Brain microvascular endothelial cell (primary cell): ENCODE measurements at places on chromosomes 4 and X.

DNA sequence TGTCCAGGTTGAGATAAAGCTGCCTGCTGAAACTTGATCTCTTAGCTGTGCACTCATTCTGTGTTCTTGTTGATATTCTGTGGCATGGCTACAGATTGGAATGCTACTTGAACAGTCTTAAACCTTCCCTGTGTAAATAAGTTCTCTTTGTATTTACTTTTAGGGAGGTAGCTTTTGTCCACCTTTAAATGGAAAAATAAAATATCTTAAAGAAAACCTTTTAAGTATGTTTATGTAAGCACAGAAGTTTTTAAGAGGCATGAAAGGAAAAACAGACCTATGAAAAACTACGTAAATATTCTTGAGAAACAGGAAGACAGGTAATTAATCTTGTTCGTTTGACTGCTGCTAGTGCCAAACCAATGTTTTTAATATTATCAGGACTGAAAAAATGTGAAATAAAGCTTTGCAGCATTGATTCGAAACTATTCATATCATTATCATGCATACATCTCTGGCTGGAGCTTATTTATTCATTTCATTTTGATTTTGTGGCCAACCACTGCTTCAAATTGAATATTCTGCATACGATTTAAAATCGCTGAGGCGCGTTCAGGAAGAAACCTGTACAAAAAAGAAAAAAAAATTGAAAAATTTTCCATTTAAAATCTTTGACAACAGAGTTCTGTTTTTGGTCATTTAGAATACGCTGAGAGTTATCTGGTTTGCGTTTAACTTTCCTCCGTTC is 17.8 kb downstream of the HSD17B13 start:
- peak; percentile 16 for DNase-seq

DNA sequence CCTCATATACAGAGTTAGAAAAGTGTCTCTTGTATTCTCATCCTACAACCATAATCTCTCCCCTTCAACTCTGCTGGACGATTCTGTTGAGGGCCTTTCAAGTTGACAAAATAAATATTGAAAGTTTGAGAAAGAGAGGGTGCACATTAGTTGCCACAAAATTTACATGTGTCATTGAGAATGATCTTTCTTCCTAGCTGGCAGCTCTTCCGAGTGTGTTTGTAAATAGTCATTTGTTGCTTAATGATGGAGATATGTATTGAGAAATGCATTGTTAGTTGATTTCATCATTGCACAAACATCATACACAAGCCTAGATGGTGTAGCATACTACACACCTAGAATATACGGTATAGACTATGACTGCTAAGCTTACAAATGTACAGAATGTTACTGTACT is 632.8 kb upstream of the AMOT start:
- DNase-seq: no peak

- DNase-seq: peak; percentile 38
Measured at GRCh38 chrX:123920105-123920785, 41.3 kb upstream of the STAG2 start.

DNA sequence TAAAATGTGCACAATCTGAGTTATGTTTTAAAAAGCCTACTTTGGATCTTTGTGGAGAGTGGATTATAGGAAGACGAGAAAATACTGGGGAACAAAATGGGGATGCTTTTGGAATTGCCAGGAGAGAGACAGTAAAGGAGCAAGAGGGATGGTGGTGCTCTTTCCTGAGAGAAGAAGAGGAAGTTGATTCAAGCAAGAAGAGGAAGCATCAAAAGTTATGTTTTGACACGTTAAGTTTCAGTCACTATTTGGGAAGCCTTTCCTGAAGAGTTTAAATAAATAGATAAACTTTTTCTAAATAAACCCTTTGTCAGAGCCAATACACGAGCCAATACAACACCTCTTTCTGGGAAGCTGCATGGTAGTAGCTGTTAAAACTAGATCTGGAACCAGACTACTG is 394.1 kb downstream of the GALNTL6 start:
- no peak for DNase-seq

- DNase-seq: no peak
Measured at GRCh38 chrX:369563-370101, 17.1 kb downstream of the PPP2R3B start.

- no peak for DNase-seq
Measured at GRCh38 chr4:6224735-6225134, 24.4 kb upstream of the JAKMIP1 start.

DNA sequence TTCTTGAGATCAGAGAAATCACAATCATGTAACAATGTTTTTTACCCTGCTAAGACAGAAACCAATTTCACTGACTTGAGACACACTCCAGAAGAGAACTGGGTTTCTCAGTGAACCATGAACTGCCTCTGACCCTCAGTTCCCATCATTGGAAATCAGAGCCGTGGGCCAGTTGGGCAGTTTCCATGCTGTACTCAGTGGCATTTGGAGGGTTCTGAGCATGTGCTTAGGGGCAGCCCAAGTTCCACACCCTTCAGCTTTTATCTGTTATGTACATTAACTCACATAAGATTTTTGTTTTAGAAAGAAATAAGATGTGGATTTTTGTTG is 77.9 kb downstream of the BTC start:
- no peak for DNase-seq

GRCh38 chrX:10045327-10046000 is 78.3 kb downstream of the CLDN34 start:
- no peak for DNase-seq

DNA sequence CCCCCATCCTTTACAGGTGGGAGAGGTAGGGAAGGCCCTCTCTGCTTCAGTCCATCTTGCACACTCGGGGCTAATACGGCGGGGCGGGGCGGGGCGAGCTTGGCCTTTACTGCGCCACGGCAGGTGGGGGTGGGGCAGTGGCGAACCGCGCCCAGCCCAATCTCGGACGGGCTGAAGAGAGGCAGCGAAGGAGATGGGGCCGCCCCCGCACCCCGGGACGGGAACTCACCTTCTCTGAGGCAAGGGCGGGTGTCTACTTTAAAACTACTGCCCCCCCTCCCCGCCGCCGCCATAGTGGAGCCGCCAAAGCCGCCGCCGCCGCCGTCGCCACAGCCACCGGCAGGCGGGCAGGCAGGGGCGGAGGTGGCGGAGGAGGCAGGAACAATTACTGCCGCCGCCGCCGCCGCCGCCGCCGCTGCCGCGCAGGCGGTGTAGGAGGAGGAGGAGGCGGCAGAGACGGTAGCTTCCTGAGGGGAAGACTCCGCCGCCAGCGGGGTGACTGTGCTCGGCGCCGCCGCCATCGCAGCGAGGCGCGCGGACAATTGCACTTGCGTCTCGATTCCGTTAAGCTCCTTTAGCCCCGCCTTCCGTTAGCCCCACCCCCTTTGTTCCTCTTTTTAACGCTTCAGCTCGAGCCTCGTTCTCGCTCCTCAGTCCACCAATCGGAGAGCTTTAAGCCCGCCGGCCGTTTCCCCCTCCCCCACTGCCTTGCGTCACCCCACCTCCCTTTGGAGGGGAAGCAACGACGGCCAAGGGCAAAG is at the start of gene ZMAT1:
TSS of gene ZMAT1 (minus strand) at position 540 of the 761 bp plus-strand sequence. CDS start at position 521, 19 bp downstream.
- DNase-seq: peak; percentile 75

- no peak for DNase-seq
Measured at GRCh38 chr4:85938062-85938461, 421.8 kb downstream of the MAPK10 start.

DNA sequence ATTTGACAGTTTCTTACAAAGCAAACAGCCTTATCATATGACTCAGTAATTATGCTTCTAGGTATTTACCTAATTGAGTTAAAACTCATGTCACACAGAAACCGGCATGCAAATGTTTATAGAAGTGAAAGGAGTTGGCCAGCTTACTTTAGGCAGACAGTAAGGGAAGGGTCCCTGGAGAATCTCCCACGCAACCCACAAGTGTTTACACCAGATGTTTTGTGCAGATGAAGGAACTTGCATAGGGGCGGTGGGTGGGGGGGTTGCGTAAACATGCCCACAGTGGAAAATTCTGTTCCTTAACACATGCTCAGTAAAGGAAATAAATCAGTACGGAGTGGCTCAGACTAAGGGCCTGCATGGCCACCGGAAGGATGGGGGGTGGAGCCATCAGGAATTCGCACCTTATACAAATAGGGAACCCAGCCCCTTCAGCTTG is 330.5 kb upstream of the AADAT start:
- DNase-seq: no peak

GRCh38 chr4:185645403-185645802 is 110.1 kb upstream of the PDLIM3 start:
- no peak for DNase-seq

- DNase-seq: no peak
Measured at GRCh38 chr4:171024720-171025303, 788.4 kb upstream of the GALNTL6 start.

DNA sequence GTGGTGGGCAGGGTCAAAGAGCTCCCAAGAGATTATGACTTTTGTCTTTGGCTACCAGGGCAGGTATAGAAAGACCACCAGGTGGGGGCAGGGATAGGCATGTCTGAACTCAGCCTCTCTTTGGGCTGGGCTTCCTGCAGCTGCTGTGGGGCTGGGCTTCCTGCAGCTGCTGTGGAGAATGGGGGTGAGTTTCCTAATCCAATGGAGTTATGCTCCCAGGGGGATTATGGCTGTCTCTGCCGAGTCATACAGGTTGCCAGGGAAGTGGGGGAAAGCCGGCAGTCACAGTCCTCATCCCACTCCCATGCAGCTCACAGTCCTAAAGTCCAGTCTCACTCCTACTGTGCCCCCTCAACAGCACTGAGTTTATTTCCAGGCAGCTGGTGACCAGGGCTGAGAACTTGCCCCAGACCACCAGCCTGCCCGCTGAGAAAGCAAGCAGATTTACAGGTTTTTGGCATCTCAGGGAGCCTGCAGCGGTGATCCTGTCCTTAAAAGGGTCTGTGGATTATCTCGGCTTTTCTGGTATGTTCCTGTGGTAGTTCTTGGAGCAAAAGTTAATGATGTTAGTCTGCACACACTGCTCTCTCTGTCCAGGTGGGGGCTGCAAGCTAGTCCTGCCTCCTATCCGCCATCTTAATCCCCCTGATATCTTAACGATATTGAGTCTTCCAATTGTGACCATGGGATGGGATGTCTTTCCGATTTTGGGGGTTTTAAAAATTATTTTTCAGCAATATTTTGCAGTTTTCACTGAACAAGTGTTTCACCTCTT is 133.4 kb downstream of the RTL9 start:
- DNase-seq: no peak

DNA sequence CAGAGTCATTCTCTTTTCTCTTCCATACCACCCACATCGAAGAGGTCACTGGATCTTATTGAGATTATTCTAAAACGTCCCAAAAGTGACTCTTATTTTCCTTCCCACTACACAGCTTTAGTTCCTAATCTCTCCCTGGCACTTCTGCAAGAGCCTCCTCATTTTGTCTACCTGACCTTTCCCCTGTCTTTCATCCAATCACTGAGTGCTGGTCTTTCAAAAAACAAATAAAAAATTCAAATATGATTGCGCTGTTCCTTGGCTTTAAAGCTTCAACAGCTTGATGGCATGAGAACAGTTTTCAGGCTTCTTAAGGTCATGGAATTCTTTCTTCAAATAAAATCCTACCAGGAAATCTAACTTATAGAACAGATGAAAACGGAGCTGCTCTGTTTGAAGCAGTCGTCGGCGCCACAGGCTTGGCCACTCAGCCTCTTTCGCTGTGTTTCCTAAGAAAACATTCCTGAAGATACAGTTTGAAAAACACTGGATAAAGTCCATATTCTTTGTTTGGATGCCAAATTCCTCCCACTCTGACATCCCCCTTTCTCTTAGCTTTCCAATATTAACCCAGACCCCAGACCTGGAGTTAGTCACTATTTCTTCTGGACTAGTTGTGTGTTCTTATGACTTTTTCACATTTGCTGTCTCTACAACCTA is 12.5 kb downstream of the SYTL5 start:
- DNase-seq: no peak

DNA sequence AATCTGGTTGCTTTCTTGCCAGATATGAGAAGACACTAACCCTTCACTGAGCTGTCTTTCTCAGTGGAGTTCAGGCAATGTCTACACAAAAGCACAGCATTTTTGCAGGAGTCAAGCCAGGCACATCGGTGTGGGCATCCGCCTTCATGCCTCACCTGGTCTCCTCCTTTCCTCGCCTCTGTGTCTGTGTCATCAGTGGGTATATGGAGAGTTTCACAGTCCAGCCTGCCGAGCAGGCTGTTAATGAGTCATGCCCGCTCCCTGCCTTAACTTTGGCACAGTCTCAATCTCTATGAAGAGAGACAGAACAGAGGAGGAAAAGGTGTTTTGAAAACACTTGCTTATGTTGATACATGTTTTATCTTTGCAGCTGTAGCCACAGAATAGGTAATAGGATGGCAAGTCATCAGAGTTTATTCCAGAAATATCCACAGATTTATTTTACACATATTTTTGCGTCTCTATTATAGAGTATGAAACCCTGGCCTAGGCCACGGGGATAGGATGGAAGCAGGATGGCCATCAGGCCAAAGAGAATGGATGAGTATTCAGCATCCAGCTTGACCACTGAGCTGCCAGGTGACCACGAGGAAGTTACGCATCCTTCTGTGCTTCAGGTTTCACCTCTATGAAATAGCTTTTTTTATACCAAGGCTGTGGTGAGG is 32.8 kb upstream of the MAML3 start:
- peak; percentile 58 for DNase-seq

DNA sequence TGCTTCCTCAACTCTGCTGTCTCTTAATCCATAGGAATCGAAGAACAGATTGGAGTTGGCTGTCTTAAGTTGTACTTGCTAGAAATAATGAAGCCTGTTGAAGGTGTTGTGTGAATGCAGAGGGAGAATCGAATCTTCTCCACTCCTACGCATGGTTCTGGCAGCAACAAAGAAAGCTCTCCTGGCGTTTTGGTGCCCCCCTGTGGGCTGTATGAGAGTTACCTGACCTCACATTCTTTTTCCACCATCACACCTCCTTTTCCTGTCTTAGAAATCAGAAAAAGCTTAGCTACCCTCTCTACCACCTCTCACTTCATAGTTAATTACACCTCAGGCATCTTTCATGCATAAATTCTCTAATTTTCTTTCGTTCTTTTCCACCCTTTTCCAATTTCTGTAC is 16.3 kb downstream of the KLF8 start:
- DNase-seq: peak; percentile 23

- DNase-seq: peak; percentile 58
Measured at GRCh38 chrX:49919617-49920016, 2.8 kb upstream of the CLCN5 start.

DNA sequence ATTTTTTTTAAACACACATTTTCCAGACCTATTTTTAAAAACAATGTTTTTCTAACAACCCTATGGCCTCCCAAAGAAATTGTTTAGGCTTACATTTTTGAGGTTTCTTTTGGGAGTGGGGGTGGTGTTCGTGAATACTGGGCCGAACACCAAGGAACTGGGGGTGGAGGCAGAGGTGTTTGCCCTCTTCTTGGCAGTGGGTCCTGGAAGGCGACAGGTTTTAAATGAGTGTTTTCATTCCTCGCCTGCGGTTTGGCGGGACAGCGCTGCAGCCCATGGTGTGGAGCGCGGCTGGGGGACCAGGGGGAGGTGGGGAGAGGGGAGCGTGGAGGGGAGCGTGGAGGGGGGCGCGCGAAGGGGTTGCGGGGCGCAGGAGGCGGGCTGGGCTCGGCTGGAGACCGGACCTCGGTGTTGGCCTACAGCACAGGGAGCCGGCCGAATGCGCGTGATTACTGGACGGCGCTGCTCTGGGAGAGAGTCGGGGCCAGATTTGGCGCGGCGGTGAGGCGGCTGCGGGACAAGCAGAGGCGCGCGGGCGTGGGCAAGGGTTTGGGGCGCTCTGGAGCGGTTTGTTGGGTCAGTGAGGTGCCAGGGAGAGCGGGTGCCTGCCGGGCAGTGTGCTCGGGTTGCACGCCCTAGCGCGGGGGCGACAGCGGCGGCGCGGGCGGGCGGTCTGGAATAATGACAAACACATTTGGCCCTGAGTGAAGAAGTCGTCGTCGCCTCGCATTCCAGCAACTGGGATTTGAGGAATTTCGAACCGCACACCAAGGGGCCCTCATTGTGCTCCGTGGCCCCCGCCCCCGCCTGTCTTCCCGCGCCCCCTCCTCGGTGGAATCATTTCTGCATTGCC is 764 bp downstream of the PDGFRA start:
- DNase-seq: peak; percentile 16
